ENCODE measurements at places on chromosomes 5 and 9. TPM values are rescaled to one million over a fixed set of nuclear protein-coding genes. Genes with fewer than 3 reads are reported as not detected.

GRCh38 chr5:146284016-146284415 is 54.6 kb upstream of the POU4F3 start:
- H3K27me3 ChIP-seq: no peaks in the 10 kb centered on the region
- H3K27ac ChIP-seq: no peak overlapping the region
- H3K4me1 ChIP-seq: no peaks in the 10 kb centered on the region
- H3K36me3 ChIP-seq: no peaks in the 10 kb centered on the region

- H3K4me1 ChIP-seq: no peaks in the 10 kb centered on the region
- H3K36me3 ChIP-seq: no peaks in the 10 kb centered on the region
- H3K4me3 ChIP-seq: no peak overlapping the region
- no peak overlapping the region for H3K27ac ChIP-seq
- no peak for DNase-seq
- no peaks in the 10 kb centered on the region for H3K27me3 ChIP-seq
Observed at GRCh38 chr5:152422081-152422480, 17.0 kb upstream of the NMUR2 start.

DNA sequence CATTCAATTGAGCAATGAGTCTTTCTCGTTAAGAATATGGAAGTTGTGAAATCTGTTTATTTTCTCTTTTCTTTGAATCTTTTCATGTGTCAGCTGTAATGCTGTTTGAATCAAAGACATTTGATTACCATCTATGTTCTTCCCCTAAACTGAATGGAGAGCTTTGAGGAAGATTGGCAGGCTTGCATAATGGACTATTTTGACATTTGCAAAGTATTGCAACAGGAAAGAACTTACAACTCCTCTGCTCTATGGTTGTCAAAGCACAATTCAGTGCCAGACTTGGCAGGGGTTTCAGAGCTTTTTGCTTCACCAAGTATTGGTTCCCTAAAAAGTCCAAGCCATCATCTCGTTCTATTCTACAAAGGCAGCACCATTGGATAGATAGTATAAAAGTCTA is 549.0 kb upstream of the NUDT12 start:
- no peaks in the 10 kb centered on the region for H3K36me3 ChIP-seq
- H3K4me1 ChIP-seq: no peaks in the 10 kb centered on the region
- no peak for DNase-seq
- no peak overlapping the region for H3K4me3 ChIP-seq

DNA sequence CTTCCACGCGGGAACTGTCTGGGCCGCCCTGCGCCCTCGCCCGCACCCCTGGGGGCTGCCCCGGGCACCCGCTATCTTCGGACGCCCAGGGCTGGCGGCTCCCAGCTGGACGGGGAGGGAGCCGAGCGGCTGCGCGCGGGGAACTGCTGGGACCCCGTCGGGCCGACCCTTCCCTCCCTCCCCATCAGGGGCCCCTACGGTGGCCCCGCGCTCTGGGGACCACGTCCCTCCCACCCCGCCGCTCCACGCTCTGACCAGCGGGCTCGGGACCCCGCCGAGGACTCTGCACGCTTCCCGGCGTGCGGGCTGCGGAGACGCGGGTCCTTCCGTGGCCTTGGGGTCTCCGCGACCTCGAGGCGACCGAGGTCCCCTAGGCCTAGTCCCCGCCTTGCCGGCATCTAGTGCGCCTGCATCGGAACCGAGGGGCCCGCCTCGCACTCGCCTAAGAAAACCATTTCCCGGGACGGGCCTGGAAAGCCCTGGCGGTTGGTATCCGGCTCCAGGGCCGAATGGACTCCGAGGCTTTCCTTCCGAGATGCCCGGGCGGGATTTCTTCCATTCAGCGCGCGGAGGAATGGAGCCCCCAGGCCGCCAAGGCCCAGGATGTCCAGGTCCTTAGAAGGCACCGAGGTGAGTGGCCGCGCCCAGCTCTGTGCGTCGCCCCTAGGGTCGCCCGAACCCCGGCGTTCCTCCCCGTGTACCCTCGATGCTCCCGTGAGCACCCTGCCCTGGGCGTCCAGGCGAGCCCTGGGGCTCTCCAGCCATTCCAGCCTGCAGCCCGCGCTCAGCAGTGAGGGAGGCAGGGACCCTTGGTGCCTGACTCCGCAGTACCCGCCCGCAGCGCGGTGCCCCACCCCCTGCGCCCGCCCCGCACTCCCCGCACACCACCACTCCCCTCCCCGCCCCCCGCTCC is 705 bp upstream of the SLC6A3 start:
- H3K4me1 ChIP-seq: peaks cover 21% of the 10 kb centered on the region
- H3K4me3 ChIP-seq: no peak overlapping the region
- no peaks in the 10 kb centered on the region for H3K36me3 ChIP-seq
- H3K27ac ChIP-seq: no peak overlapping the region
- H3K27me3 ChIP-seq: peaks cover 15% of the 10 kb centered on the region

The ESM1 gene
- total RNA-seq: 2.3 TPM
